Activated gamma-delta T cell treated with anti-CD3 and anti-CD28 coated beads, Interleukin-2, amount 50 U/mL, for 16 hours (primary cell): ENCODE measurements at places on chromosomes 2 and 18.

DNA sequence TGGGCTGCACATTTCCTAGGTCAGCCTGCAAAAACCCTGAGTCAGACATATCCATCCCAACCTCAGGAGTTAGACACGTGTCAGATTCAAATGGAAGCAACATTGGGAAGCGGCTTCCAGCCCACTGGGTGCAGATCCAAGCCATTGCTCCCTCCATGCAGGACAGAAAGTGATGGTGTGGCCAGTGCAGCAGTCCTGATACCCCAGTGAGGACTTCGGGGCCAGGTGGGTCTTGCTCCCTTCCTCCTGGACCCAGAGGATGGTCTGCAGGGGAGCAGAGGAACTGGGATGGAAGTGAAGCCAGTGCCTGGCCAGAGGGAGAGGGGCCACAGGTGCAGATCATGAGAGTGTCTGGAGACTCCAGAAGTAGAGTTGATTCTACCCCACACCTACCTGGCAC lies 252.0 kb downstream of the FAM210A start:
- DNase-seq = no peak

DNA sequence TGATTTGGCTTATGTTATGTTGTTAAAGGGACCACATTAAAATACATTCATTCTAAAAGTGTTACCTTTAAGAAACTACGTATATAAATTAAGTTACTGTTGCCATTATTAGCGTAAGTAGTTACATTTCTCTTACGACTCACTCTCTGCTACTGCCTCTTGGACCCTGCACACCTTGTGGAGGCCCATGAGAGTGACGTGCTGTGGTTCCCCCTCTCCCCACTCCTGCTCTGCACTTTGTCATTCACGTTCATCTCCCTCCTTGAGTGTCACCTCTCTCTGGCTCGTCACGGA lies 830 bp upstream of the MERTK start:
- DNase-seq = no peak

- no peak for DNase-seq
Observed at GRCh38 chr2:120863661-120864320, 128.1 kb downstream of the GLI2 start.

- DNase-seq = no peak
Observed at GRCh38 chr18:66328296-66328878, 275.5 kb downstream of the CDH19 start.

GRCh38 chr2:150325656-150326314 lies 161.7 kb downstream of the RND3 start:
- no peak for DNase-seq

DNA sequence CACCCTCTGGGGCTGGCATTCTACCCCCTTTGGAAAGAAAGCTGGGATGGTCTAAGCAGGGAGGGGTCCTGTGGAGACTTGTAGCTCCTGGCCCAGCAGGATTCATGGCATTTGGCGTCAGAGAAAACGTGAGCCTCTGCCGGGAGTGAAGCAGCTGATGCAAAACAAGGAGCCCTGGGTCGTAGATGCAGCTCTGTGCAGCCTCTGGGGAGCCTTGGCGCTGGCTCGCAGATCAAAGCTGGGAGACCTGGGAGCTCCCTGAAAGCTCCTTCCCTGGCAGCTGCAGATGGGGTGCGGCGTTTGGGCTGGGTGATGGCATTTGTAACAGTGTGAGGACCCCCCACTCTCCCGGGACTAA lies 148.3 kb downstream of the KLHL29 start:
- no peak for DNase-seq

GRCh38 chr18:49495076-49495475 lies 8.0 kb upstream of the C18orf32 start:
- DNase-seq = no peak

DNA sequence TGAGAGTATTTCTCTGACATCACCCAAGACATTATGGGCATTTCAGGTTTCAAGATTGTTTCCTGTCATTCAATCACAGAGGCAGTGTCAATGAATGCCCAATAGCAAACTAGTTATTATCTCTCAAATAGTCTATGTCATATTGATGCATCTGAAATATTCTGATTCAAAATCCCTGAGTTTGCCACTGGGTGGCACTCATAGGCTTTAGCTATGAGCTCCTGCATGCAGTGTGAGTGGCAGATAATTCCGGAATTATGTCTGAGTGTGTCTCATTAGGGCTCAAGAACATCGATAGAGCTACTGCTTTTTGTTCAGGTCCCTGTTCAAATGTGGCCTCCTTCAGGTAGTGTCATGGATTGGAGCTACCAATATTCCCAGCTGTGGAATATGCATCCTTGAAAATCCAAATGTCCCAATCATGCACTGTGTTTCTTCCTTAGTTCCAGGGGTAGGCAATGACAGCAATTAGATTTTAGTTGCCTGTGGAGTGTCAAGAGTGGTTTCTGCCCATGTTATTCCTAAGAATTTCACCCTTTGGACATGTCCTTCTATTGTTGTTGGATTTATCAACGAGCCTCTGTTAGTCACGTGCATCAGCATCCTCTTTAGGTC lies 7.8 kb upstream of the OR6B3 start:
- peak; percentile 21 for DNase-seq

DNA sequence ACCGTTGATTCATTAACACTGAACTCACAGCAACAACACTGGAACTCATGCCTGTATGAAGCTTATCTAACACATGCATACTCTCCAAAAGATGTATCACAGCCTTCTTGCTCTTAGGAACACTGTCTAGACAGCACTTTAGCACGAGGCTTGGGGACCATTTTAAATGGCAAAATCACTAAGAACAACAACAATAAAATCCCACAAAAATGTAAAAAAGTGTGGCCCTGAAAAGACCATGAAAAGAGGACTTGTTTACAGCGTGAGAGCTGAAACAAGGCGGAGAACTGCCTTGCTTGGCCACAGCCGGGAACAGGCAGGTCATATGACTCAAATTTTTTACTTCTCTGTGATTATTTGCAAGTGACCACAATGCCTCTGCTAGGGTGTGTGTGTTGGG lies 48.1 kb downstream of the CHN1 start:
- DNase-seq = no peak

GRCh38 chr2:13779996-13780395 lies 852.5 kb upstream of the LRATD1 start:
- no peak for DNase-seq

GRCh38 chr2:102013206-102014040 lies 21.7 kb downstream of the IL1R2 start:
- no peak for DNase-seq

GRCh38 chr2:112162956-112163355 lies 24.8 kb downstream of the FBLN7 start:
- no peak for DNase-seq

- no peak for DNase-seq
Observed at GRCh38 chr2:133475610-133476009, 92.7 kb downstream of the NCKAP5 start.

DNA sequence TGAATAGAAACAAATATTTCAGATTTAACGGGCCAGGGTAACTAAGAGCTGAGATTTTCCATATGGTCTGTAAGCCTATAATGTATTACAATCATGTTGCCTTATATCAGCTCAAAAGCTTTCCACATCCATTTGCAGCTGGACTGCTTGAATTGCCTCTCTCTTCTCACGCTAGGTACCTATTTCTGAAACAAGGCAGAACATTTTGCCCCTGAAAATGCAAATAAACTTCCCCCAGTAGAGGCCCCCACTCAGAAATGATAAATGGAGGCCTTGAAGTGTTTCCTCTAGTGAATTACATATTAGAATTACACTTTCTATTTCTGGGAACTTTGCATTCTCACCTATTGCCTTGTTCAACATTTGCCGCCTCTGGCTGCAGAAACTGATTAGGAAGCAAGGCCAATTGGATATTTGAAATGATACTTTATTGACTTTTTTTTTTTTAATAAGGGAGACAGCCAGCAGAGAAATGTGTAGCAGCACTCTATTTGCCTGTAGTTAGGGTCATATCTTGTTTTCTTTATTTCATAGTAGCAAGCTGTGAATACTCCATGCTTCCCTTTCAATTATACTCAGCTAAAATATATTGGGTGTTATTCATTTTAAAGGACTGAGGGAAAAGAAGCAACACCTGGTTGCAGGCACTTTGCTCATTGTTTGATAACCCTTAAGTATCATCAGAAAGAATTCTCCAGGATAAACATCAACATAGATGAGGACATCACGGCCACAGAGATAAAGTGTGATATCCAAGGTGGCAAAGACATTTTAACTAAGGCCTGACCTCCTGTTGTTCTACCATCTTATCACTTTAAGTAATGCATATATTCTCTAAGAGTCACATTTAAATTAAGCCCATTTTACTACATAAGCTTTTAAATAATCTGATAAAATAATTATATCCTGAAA lies 505.5 kb downstream of the LRRTM4 start:
- no peak for DNase-seq

DNA sequence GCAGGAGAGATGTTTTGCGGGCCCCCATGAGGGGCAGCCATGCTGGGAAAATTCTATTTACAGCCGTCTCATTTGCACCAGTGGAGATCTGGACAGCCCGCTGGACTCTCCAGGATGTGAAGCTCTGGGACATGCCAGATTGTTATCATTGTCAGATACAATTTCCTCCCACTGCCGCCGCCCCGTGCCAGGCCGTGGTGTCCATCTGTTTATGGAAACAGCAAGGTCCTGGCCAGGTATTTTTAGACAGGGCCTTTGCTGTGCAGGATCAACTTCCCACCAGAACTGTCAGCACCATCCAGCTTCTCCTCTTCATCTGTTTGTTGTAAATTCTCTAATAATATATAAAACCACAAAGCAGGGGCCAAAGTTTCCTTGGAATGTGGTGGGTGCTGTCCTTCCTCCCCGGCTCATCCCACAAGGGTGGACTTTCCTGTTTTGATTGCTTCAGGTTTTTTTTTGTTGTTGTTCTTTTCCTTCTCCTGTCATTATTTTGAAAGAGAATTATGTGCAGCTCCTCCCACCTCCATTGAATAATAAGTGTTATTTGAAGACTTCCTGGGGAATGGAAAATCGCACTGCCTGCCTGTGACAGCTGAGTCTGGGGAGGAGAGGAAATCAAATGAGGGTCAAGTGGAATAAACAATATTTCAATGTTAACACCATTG lies 398.1 kb downstream of the TNS1 start:
- no peak for DNase-seq
